Caki2 (cell line): ENCODE measurements at places on chromosomes 12 and 14.

- no peak for DNase-seq
Measured at GRCh38 chr14:35114036-35114435, 7.8 kb downstream of the PPP2R3C start.

- DNase-seq, result no peak
Measured at GRCh38 chr12:97968641-97969197, 506.1 kb downstream of the RMST start.

DNA sequence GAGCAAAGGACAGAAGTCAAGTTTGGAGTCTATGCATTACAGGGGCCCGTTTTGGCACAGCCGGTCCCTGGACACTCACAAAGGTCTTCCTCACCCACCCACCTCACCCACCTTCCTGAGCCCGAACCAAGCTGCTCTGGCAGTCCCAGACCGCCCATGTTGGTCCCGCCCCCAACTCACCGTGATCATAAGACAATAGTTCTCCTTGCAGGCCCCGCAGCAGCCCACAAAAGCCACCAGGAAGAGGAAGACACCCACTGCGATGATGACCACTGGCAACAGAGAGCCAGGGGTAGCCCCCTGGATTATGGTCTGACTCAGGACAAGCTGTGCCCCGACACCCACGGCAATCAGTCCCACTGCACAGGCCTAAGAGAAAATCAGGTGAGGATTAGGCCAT, 1.8 kb downstream of the CD63 start:
- DNase-seq, result no peak

GRCh38 chr12:118288174-118288573, 84.5 kb downstream of the TAOK3 start:
- DNase-seq, result no peak

DNA sequence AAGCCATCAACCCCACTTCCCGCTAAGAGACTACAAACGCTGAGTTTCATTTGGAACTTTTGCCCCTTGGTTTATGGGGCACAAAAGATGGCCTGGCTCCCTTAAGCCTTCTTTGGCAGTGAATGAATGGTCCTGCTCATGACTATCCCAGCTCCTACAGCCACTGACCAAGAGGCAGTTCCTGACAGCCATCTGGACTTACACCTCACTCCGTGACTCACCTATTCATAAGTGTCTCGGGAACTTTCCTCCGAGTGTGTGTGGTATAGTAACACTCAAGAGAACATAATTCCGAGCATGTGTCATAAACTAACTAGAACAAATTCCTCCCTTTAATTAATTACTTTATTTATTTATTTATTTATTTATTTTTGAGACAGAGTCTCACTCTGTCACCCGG, 51.9 kb upstream of the NUDT4 start:
- DNase-seq, result no peak

DNA sequence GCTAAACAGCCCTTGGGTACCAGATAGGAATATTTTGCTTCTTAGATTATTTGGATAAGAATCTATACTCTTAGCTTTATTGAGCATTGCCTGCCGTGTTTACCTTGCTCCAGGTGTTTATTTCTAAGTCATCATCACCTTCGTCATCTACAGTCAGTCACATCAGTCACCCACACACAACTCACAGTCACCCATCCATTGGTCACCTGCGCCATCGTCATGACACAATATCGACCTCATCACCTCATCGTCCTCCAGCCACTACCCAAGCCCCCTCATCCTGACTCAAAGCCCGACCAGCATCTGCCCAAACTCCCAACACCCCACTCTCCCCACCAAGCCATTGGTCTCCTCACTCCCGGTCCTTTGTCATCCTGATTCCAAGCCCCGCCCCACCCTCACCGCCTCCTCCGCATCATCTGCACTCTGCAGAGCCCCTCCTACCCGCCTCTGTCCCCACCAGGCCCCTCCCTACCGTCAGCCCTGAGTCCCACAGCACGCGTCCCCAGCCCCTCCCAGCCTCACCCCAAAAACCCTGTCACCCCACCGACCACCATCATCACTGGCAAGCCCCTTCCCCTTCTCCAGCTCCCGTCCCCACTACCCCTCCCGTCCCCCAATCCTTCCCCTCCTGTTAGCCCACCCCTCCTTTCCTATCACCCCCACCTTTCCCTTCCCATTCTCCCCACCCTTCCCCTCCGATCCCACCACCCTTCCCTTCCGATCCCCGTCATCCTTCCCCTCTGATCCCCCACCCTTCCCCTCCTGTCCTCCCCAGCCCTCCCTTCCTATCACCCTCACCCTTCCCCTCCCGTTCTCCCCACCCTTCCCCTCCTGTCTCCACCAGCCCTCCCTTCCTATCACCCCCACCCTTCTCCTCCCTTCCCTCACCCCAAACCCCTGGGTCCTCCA, 9.8 kb downstream of the DLK1 start:
- DNase-seq, result no peak

- DNase-seq, result no peak
Measured at GRCh38 chr12:21849878-21850277, 75.4 kb upstream of the KCNJ8 start.

DNA sequence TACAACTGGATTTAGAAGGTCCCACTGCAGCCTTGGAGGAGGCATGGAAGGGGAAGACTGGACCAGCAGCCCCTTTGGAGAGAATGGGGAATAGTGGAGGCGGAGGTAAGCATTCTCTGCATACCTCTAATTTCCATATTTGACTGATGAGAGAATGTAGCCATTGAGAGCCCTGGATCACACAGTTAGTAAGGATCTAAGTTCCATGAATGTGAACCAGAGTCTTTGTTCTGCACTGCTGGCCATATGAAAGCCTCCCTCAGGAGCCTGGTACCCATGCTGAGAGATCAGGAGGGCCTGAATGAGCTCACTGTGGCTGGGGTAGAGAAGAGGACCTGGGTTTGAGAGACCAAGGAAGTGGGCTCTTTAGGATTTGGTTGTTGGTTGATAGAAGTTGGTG, 192.1 kb downstream of the TMEM132C start:
- DNase-seq, result no peak

DNA sequence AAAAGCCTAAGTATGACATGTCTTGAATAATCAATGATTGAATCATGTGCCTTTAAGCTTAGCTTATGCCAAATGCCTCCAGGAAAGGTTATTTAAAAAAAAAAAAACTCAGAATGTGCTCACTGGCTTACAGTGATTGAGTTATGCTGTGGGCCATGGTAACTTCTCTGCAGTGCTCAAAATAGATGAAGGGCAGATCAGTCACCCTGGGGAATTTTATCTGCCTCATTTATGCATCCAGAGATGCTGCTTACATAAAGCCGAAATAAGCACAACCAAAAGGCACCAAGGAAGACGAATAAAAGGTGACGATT, 118.7 kb upstream of the MDM1 start:
- DNase-seq, result no peak

GRCh38 chr14:33555710-33556350, 395.0 kb downstream of the EGLN3 start:
- no peak for DNase-seq

DNA sequence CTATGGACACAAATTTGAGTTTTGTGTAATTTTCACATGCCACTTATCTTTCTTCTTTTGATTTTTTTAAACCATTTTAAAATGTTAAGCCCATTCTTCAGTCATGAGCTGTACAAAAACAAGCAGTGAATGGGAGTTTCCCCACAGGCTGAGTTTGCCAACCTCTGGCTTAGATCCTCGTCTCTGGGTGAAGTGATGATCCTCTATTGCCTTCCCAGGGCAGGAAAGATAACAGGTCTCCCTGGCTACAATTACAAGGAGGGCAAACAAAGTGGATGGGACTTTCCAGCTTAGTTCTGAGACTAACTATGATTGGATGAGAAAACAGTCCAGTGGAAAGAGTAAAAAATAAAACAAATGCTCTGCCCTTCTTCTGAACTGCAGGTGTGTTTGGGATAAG, 203.7 kb downstream of the SPTSSA start:
- DNase-seq, result peak; percentile 50

DNA sequence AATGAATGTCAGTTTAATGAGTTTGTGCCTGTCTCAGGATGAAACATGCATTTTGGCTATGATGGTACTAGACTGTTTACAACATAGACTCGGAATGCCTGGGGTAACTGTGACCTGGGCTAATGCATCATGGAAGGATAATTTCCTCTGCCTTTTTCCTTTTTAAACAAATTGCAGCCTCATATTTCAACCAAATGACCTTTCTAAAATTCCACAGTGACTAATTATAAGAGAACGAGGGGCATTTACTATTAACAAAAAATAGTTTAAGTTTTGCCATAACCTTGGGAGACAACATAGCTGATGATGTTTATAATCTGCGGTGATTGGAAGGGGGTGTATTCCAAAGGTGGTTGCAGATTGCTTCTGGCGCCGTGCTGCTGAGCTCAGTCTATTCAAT, 1140.5 kb downstream of the GALC start:
- DNase-seq, result no peak

- no peak for DNase-seq
Measured at GRCh38 chr14:23076785-23077408, 18.0 kb downstream of the ACIN1 start.

- DNase-seq, result no peak
Measured at GRCh38 chr12:110916295-110916875, 4.0 kb downstream of the MYL2 start.

DNA sequence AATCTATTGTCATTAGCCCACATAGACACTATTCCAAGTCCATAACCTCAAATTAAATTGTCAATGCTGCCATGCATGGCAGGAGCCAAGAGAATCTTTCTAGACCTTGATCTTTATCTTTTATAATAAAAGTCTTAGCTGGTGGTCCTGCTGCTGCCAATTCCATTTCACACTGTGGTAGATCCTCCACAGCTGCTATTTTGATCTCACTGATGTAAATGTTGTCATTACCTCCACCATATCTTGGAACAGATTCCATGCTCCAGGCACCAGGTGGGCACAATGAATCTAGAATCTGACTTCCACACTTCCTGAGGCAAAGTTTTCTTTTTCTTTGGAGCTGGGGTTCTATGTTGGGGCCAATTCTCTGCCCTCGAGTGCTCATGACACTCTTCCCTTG, 161.2 kb downstream of the TMTC3 start:
- no peak for DNase-seq

- no peak for DNase-seq
Measured at GRCh38 chr14:31043379-31043778, 17.2 kb upstream of the STRN3 start.

DNA sequence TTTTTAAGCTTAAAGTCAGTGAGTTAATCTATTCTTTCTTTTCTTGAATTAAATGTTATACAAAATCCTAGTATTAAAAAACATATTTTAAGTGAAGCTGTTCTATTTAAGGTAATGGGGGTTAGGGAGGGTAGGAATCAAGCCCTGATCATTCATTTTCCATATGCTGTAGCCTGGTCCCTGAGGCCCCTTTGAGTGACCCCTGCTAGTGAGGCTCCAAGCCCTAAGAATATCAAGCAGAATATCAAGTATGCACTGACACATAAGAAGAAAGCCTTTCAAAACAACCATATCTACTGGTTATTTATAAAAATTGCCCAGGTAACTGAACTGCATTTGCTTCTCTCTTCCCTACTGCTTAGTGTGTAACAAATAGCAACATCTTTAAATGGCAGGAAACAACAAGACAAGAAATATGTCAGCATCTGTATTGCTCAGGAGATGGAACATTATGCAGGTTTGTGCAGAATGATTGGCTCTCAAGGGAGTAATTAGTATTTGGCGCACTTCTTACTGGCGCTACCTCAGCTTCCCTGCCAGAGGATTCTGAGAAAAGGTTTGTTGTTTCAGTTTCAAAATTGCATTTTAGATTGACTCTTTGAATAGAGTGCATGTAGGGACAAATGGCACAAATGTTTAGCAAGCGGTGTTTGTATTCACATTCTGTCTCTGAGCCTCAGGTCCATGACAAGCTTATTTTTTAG, 223.0 kb downstream of the DUSP6 start:
- DNase-seq, result no peak

- no peak for DNase-seq
Measured at GRCh38 chr12:116331876-116332275, 54.4 kb upstream of the MED13L start.

GRCh38 chr14:65011538-65011937, 24.8 kb downstream of the FNTB start:
- no peak for DNase-seq

DNA sequence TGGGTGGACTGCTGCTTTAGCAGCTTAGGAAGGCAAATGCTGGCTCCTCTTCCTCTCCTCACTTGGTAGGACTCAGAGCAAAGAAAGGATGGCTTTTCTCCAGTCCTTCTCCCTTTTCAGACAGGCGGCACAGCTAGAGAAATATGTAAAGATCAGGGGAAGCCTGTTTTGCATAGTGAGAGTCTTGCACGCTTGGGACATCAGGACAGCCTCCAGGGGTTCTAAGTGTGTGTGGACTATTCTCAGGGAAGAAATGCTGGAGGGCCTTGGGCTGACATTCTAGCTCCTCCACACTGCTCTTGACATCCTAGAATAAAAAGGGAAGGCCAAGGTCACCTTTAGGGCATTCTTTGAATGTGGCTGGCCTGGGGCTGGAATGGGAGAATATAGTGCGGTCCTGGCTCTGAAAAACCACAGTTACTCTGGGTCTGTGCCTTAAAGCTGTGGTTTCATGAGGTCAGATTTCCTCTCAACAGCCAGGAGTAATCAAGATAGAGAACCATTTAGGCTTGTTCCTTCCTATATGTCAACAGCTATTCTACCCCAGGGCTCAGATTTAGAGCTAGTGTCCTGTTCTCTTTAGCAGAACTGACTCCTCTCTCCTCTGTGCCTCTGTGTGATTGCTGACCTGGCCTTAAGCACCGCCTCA, 24.3 kb downstream of the CMA1 start:
- DNase-seq, result no peak

DNA sequence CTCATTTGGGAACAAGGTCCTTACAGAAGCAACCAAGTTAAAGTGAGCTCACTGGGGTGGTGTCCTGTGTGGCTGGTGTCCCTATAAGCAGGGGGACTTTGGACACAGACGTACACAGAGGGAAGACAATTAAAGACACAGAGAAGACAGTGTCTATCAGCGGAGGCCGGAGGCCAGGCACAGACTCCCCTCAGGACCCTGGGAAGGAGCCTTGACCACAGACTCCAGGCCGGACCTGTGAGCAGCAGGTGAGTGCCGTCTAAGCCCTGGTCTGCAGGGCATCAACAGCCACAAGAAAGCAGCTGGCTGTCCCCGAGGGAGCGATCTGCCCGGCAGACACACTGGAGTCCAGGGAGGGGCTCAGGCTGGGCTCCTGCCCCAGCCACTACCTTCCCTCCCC, 219.1 kb upstream of the C14orf180 start:
- DNase-seq, result no peak

DNA sequence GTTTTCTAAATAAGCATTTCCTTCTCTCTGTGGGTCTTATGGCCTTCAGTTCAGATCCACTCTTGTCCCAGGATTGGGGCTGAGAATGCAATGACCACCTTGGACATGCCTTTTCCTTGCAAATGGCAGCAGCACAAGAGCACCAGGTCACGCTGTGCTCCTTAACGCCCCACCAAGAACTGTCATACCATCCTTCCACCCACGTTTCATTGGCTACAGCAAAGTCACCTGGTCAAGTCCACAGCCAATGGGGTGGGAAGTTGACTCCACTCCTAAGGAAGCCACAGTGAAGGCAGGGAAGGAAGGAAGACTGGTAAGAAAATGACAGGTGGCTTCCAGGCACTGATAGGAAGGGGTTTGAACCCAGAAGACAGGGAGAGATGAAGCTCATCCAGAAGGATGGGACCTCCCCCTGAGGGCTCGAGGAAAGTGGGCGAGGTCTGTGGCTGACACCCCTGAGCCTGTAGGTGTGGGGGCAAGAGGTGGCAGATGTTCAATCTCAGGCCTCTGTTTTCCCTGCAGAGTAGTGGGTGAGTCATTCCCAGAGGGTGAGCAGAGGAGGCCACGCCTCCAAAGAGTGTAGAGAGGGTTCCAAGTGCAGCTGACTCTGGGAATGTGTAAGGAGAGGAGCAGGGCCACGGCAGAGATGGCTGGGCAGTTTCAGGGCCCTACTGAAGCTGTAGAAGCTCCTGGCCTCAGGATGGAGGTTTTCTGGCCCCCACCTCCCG, 113.5 kb upstream of the VRK1 start:
- no peak for DNase-seq
